ENCODE measurements at places on chromosomes 7 and 10.

GRCh38 chr10:66187053-66187733 is 738.6 kb upstream of the LRRTM3 start:
- DNase-seq: no peak

DNA sequence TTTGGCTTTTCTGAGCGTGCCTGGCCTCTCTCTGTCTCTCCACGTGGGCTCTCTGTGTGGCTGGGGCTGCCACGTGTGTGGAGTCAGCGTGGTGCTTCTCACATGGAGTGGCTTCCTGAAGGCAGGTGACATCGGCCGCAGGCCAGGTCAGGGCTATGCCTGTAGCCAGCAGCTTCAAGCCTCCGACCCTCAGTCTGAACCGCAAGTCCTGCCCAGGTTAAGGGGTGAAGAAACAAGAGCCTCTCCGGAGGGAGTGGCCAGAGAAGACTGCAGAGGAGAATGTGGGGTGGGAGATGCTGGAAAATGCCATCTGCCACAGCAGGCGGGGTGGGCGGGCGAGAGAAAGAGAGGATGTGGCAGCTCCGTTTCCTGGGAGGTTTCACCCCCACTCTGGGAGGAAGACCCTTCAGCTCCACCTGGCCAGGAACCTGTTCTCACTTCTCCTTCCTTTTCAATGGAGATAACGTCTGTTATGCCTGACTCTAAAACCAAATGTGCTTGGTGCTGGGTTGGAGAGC is 14.3 kb upstream of the VIPR2 start:
- DNase-seq: no peak

DNA sequence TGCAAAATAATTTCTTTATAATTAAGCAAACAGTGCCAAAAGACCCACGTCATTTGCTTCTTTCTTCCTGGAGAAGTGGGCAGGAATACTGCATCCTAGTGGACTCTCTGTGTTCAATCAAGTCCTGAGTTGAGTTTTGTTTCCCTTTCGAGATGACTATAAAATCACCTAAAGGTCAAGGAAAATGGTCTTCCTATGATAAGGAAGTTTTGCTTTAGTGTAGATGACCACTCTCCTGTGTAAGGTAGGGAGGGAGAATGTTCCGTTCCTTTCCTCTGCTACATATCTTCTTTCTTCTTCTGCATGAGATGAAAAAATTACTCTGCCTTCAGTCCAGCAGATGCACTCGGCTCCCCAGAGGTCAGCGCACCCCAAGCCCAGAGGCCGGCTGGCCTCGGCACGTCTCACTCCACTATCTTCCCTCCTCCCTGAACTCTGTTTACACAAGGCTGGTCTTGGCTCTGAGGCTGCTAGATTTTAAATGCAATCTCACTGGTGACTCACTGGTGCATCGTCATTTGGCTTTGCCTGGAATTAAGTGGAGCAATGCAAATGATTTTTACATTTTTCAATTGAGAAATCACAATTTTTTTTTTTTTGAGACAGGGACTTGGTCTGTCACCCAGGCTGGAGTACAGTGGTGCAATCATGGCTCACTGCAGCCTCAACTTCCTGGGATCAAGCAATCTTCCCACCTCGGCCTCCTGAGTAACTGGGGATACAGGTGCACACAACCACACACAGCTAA is 18.6 kb upstream of the VDAC2 start:
- no peak for DNase-seq

DNA sequence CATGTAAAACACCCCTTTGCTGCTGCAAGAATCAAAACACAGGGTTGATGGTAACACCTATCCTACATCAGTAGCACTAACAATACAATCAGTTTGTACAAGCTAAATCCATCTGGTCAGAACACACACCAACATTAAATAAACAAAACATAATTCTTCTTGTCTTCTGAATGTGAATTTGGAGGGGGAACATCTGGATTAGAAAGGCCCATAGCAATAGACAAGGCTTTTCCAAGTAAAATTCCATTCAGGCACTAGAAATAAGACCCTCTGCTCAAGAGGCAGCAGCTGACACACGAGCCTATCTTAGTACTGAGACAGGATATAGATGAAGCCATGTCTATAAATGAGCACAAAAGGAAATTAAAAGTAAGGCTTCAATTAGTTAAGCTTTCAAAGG is 839.9 kb upstream of the LRRTM3 start:
- no peak for DNase-seq

DNA sequence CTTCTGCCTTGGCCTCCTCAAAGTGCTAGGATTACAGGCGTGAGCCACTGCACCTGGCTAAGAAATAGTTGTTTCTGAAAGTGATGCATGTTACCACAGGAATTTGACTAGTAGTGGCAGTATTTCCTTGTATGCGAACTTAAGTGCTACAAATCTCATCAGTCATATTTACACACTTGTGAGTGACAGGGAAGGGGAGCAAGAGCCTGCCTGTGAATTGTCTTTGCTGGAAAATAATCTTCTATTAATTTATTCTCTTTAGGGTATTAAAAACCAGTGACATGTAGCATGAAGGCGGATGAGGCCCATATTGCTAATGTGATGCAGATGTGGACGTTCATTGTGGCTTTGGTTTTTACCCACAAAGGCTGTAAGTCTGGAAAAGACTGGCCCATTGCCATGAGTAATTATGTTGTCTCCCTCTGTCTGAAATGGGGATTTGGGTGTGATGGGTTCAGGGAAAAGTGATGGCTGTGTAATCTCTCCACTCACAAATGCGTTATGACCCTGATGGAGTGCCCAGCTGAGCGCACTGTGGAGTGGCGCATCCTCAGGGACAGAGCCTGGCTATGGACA is 97.6 kb downstream of the CCNY start:
- no peak for DNase-seq

GRCh38 chr7:155190688-155191087 is 107.0 kb upstream of the INSIG1 start:
- DNase-seq: peak; percentile 30

DNA sequence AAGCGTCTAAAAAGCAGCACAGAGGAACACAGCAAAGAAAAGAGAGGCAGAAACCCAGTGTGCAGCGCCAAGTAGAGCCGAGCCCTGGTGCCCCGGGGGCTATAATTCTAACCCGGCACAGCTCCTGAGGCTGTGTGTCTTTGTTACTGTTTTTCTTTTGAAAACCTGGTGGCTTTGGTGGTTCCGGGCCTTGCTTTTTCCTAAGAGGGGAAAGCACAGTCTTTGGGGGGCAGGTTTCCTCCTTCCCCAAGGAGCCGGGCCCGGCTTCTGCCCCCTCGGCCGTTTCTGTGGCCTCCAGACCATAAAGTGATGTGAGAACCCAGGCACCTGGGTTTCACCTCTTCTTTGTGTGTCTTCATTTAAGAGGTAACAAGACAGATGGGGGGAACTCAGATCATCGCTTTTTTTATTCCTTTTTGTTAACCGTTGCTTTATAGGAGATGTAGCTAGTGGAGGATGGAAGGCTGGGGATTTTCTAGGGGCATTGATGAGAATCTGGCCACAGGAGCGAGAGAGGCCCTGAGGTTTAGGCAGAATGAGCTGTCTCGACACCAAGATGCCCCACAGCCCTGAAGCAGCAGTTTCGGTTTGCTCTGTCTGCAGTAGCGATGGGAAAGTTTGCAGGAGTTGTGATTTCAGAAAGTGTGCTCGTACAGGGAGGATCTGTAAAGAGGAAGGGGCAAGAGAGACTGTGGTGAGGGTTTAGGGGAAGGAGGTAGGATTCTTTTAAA is 367.8 kb upstream of the GALNT17 start:
- DNase-seq: no peak

DNA sequence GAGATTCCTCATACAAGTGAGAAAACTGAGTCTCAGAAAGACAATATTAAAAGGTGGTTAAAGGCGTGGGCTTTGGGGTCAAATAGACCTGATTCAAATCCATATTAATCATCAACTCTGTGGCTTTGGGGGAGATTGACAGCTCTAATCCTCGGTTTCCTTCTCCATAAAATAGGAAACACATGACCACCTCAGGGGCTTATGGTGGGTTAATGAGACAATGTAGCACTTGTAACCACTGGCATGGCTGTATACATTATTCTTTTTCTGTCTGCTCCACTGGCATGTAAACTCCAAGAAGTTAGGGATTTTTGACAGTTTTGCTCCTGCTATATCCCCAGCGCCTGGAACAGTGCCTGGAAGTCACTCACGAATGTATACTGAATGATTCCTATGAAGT is 120.8 kb upstream of the GAD2 start:
- no peak for DNase-seq
